ENCODE measurements at places on chromosomes 3 and 15. TPM values are rescaled to one million over a fixed set of nuclear protein-coding genes. Genes with fewer than 3 reads are reported as not detected.

Gene LRRC3B
- polyA plus RNA-seq: not detected

Gene C3orf18
- polyA plus RNA-seq: 4.0 TPM

- DNase-seq: no peak
Observed at GRCh38 chr15:94691169-94691568, 459.8 kb downstream of the MCTP2 start.

Gene TIMP4
- 5.4 TPM for polyA plus RNA-seq

DNA sequence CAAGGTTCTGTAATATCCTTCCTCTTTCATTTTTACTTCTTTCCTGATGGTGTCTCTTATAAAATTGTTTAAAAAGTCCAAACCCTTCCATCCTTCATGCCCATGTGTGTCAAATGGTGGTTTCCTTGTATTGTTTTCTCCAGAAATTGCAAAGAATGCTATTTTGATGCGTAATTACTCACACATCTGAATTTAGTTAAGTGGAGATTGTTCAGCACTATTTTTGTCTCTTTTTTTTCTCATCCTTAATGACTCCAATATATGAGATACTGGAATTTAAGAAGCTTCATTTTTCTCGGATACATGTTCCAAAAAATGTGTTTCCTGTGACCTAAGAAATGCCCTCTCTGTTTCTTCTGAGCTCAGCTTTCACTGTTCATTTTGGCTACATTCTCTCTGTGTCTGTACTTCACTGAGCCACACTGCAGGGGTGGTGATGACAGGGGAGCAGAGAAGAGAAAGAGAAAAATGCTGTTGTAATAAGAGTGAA lies 799.8 kb downstream of the DIPK2A start:
- DNase-seq: no peak

Gene LRRC31
- 54.7 TPM for polyA plus RNA-seq

Gene MGLL
- 142 TPM for polyA plus RNA-seq

DNA sequence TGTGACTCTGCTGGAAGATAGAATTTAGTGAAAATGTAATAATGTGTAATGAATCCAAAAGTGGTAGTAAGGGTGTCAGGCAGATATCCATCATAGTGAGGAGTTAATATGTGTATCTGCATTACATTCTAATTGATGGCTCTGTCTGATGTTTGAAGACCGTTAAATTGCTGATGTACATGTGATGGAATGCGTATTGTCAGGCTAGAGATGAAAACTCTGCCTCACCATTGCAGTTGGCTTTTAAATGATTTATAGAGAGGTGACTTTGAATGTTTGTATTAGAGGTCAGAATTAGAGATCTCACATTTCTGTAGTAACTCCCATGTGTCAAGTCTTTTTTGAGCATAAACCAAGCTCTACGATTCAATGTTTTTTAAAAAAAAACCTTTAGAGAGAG lies 234.6 kb downstream of the NAALADL2 start:
- DNase-seq: no peak

DNA sequence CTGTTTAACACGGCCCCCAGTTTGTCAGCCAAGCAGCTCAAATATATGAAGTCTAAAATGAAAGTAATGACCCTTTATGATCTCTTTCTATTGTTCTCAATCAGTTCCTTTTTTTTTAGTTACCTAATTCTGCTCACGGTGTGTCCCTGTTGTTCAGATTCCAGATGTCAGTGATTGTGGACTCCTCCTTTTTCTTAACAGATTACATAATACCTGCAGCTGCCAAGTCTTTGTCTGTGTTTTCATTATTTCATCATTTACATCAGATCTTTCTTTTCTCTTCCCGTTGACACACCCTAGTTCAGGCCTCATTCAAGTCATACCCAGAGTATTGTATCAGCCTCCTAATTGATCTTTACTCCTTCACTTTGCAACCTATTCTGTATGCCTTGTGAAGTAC lies 56.1 kb upstream of the SKIL start:
- DNase-seq: no peak

Gene FBXO40
- not detected for polyA plus RNA-seq

- DNase-seq: no peak
Observed at GRCh38 chr3:37457378-37458065, 283.1 kb upstream of the LRRFIP2 start.

DNA sequence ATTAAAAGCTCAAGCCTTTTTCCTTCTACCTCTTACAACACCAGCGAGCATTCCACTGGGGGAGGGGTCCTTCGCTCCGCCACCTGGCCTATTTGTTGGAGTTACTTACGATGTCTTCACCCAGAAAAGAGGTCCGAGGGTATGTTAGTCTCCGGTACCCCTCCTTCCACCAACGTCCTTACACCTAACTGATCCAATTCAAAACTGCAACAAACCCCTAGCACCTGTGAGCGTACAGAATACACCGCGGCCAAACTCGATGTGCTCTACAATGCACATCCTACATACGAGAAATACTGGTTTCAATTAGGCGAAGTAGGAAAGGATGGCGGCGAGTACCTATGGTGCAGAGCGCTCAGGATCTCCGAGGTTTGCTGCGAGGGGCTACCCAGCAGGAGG lies 944 bp downstream of the SLITRK3 start:
- no peak for DNase-seq

- DNase-seq: no peak
Observed at GRCh38 chr15:38651328-38652038, 86.9 kb upstream of the RASGRP1 start.

DNA sequence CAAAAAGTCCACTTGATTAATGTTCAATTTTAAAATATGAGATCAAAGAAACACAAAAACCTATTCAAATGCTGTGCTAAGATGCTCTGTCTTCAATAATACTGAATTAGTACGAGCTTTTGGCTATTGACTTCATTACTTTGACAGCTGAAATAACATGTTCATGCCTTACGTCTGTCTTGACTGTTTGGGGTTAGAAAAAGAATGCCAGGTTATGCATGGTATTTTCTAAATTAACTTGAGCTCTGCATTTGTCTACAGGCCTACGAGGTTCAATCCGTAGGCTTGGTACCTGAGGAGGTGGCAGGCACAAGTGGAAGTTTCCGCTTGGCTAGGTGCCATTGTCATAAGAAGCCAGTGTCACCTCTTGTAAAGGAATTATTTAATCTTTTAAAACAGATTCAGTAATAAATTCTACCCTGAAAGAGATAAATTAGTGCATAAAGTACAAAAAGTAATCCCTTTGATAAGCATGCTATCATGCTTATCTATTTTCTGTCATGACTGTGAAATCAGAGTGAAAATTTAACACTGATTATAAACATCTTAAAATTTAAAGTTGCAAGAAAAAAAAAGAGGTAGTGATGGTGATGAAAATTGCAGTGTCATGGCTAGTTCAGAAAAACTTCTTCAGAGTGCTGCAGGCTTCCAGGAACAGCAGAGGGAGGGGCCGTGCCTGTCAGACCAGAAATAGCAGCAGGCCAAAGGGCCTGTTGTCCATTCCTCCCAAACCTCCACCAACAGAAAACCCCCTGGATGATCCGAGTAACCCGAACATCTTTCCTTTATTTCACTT lies 115.7 kb downstream of the ARRDC4 start:
- peak; percentile 78 for DNase-seq

GRCh38 chr3:17759901-17760300 lies 17.5 kb upstream of the TBC1D5 start:
- DNase-seq: no peak

Gene SPATA12
- polyA plus RNA-seq: not detected

Gene ZPLD1
- not detected for polyA plus RNA-seq

DNA sequence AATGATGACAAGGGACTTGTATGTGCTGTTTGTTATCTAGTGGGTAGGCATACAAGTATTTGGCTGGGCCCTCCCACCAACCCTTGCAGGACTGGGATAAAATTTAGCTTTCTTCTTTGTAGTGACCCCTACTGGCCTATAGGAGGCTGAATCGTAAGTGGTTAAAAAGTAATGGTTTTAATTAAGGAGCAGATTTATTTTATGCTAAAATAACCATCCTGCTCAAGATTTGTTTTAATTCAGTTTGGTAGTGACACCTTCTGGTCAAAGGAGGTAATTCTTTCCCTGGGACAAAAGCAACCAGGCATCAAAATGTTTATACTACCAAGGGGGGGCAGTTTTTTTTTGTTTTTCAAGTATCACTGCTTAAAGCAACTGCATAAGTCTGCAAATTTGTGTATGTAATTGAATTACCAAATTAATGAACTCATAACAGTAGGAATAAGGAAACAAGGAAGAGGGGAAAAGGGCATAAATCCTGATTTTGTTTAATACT lies 70.7 kb downstream of the TOP2B start:
- no peak for DNase-seq

DNA sequence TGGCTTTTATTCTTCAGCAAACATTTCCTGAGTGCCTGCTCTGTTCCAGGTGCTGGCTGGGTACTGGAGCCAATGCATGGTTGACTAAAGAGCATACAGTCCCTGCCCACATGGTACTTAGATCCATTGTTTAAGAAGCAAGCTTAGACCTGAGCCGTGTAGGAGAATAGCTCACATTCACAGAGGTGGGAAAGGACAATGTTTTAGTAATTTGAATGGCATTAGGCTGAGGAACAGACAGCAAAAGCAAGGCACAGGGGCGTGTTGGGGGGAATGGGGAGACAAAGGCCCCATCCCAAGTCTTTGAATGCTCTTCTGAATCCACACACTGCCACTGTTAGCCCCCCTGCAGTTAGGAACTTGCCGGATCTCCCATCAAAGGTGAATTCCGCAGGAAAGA lies 388.2 kb upstream of the RGMA start:
- DNase-seq: no peak

Data from sigmoid colon (tissue), 7 donors.